ENCODE measurements at places on chromosomes 5 and 9.

DNA sequence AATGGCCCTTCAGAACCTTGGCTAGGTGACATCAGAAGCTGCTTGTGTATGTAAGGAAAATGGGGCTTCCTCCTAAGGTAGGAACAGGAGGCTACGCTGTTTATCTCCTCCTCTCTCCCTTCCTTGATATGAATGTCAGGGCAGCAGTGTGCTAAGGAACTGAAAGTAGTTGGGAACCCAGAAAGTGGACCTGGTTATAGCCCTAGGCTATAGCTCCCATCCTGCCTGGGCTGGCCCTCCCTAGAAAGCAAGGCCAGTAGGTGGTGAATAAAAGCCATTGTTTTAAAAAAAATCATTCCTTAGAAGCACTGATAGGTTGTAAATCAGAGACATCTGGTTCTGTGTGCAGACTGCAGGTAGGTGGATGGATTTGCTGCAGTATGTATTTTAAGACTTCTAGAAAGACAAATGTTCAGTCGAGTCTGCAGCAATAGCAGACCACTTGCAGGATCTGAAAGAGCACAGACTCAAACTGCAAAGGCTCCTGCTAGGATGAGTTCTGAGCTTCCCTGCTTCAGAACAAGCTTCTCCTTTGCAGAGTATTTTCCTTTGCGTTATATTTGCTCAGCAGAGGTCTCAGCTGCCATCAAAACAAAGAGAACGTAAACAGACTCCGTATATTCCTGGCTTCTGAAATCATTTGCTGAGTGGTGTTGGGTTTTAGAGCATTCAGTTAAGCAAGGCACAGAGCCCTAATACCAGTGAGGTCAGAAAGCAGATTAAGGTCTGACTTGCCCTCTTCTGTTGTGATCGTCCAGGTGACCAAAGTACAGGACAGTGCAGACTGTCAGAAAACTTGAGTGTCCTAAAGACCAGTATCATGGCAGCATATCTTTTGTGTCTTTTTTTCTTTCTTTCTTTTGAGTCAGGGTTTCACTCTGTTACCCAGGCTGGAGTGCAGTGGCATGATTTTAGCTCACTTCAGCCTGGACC is 20.1 kb upstream of the CFAP157 start:
- DNase-seq = no peak

DNA sequence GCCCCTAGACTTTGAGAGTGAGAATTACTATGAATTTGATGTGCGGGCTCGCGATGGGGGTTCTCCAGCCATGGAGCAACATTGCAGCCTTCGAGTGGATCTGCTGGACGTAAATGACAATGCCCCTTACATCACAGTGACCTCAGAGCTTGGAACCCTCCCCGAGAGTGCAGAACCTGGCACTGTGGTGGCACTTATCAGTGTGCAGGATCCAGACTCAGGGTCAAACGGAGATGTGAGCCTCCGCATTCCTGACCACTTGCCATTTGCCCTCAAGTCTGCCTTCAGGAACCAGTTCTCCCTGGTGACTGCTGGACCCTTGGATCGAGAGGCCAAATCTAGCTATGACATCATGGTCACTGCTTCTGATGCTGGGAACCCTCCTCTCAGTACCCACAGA is 1.3 kb downstream of the PCDHGC4 start:
- no peak for DNase-seq

- no peak for DNase-seq
Observed at GRCh38 chr5:124580925-124581737, 165.3 kb downstream of the ZNF608 start.

GRCh38 chr5:69170495-69170894 is 3.5 kb downstream of the CCNB1 start:
- DNase-seq = no peak

GRCh38 chr9:87464110-87464991 is 33.3 kb upstream of the DAPK1 start:
- DNase-seq = no peak

DNA sequence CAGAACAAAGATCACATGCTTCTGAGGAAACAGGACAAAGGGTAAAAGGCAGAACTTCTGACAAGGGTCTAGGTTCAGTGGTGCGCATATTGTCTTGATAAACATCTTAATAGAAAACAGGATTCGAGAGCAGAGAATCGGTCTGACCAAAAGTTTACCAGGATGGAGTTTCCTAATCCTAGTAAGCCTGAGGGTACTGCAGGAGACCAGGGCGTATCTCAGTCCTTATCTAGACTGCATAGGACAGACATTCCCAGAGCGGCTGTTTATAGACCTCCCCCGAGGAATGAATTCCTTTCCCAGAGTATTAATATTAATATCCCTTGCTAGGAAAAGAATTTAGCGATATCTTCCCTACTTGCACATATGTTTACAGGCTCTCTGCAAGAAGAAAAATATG is 32.4 kb upstream of the TNFSF8 start:
- no peak for DNase-seq

- no peak for DNase-seq
Observed at GRCh38 chr5:104513121-104513602, 950.6 kb upstream of the NUDT12 start.

DNA sequence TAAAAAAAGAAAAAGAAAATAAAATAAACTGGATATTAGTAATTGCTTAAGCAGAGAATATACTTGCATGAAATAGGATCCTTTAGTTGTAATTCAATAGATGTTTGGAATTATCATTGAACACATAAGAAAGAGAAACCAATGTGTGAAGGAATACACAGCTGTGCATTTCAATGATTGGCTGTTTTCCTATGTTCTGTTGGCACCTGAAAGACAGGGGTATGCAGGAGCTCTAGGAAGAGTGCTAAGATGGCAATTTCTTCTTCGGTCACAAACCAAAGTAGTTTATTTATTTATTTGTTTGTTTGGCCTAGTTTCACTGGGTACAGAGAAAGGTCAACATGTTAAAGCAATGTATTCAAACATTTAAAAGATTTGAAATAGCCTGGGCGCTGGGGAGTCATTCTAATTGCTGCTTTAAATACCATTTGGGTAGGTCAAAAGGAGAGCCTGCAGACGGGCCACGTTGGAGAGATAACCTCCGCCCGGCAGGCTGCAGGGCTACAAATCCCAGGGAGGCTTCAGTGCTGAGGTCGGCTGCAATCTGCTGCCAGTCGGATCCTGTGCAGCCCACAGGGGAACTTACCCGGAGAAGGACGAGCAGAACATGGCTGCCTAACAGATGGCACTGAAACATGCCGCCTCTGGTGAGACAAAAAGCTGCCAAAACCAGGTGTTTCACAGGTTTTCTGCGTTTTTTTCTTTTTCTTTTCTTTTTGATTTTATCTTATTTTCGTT is 154.2 kb upstream of the TYRP1 start:
- no peak for DNase-seq

GRCh38 chr5:143740956-143741355 is 71.0 kb upstream of the HMHB1 start:
- DNase-seq = no peak

DNA sequence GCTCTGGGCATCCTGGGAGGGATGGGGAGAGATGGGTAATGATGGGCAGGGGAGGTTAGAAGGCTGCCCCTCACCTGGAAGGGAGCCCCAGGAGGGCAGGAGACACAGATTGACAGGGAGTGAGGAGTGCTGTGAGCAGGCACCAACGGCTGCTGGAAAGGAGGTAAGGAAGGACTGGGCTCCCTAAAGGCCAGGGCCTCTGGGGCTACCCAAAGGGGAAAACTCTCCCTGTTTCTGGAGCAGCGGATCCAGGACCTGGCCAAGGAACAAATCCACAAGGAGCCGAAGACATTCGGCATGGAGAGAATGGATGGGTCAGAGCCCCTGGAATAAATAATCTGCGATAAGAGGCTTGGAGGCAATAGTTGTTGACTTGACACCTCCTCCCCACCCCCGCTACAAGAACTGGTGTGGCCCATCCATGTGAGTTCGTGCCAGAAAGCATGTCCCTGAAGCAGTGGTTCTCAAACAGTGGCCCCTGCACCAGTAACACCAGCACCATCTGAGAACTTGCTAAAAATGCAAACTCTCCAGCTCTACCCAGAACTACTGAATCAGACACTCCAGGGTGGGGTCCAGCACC is 208.3 kb downstream of the GABBR2 start:
- DNase-seq = no peak

DNA sequence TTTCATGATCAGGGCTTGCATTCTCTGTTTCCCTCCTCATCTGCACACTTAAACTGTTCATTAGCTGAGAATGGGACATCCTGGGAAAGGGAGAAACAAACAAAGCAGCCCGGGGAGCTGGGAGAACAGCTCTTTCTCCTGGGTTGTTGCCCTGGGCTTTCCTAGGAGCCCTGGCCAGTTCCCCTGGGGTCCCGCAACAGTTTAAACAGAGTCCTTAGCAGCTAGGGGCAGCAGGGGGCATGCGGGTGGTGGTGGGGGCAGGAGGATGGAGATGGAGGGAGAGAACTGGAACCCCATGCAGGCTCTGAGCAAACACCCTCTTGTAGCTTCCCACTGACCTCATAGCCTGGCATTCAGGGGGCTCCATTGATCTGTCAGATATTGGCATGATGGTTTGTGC is 209.1 kb upstream of the TBCA start:
- no peak for DNase-seq

GRCh38 chr5:22541037-22541436 is 312.1 kb downstream of the CDH12 start:
- DNase-seq = no peak

DNA sequence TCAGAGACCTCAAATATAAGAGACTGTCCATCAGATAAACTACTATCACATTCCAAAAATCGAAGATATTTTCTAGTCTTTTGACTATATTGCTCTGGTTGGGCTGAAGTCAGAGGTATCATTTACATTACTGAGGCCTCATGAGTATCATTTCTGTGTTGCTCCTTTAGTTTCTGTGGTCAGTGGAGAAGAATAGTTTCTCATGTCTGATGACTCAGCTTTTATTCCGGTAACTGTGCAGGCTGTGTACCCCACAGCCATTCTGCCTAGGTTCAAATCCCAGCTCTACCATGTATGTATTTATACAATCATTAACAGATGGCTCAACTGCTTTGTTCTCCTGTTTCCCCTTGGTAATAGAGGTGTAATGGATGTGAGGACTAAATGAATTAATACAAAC is 179.3 kb downstream of the ALDH1A1 start:
- no peak for DNase-seq
